ENCODE measurements at places on chromosomes 2 and 18.

GRCh38 chr18:25587545-25587944, 235.6 kb upstream of the ZNF521 start:
- DNase-seq: no peak

DNA sequence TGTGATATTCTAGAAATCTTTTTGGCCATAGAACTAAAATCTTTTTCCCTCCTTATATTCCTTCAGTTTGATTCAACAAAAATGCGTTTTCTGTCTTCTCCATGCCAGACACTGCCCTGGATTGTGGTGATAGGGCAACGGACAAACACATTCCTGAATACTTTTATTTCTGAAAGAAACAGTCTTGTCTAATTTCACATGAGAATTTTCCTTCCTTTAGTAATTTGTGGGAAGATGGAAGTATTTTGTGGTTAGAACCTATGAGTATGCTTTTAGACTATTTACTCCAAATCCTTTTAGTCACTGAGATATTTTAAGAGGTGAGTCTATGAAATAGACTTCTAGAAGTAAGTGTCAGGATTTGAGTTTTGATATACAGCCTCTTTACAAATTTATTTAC, 49.6 kb downstream of the COL5A2 start:
- no peak for DNase-seq

- DNase-seq: no peak
Measured at GRCh38 chr2:220334871-220335590, 707.6 kb downstream of the SLC4A3 start.

GRCh38 chr2:232236200-232236599, 142.4 kb upstream of the ALPP start:
- DNase-seq: no peak

- DNase-seq: no peak
Measured at GRCh38 chr18:55748227-55748738, 160.3 kb upstream of the TCF4 start.

- no peak for DNase-seq
Measured at GRCh38 chr18:56207989-56208388, 430.4 kb downstream of the TXNL1 start.

DNA sequence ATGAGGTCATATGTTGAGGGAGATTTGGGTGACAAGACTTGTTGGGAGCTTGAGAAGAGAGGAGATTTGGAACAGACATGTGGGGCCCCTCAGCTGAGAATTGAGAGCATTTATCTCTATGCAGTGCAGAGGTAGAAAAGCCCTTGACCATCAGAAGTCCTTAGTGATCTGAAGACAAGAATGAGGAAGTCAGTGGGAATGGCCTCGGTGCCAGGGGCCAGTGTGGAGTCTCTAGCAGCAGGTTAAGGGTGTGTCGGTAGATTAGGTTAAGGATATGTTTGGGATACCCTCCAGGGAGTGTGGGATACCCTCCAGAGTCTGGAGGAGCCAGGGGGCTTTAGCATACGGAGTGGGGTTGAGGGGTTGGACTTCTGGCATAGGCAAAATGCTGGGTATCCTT, 41.6 kb downstream of the FBXO48 start:
- no peak for DNase-seq

DNA sequence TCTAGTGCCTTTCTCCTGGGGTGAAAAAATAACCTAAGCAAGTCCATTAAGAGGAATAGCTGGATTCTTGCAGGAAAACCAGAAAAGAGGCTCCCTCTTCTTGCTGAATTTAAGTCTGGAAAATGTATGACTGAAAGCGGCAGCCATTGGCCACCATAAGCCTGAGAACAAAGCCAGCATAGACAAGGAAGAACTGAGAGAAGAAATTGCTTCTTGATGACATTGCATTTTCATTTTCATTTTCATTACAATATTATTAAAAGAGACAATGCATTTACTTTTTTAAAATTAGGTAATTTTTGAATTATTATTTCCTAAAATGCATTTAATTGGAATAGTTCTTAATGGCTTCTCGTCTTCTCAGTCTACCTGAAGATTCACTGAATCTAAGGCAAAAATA, 1157.5 kb upstream of the ZEB2 start:
- DNase-seq: no peak

GRCh38 chr2:6353669-6354068, 512.0 kb downstream of the CMPK2 start:
- DNase-seq: no peak

GRCh38 chr2:181005809-181006208, 25.4 kb downstream of the UBE2E3 start:
- DNase-seq: no peak

DNA sequence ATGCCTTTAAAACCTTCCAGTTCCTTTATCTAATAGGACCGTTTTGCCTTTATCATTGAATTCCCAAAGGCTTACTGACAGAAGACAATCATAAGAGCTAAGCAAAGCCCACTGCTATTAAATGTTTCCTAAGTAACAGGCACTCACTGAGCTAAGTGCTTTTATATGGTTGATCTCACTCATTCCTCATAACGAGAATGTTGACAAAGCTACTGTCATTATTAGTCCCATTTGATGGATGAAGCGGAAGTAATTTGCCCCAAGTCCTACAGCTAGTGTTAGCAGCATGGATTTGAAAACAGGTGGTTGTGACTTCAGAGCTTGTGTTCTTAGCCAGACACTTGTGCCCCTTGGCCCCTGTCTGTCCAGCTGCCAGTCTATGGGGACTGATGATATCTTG, 134.8 kb upstream of the SERPINE2 start:
- DNase-seq: no peak

DNA sequence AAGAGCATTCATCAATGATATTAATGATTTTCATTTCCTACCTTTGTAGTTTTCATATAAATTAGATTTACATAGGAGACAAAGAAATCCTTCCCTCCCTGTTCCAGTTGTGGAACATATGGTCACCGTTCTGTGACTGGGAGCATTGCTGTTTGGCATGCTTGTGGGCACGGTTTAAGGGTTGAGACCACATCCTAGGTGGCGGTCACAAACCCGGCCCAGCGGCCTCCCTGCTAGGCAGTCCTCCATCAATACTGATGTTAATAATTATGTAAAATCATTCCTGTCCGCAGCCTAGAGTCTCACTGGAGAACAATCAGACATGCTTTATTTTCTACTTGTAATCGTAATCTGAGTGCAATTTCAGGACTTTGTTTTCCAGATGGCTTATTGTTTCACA, 117.9 kb downstream of the AGAP1 start:
- DNase-seq: no peak

DNA sequence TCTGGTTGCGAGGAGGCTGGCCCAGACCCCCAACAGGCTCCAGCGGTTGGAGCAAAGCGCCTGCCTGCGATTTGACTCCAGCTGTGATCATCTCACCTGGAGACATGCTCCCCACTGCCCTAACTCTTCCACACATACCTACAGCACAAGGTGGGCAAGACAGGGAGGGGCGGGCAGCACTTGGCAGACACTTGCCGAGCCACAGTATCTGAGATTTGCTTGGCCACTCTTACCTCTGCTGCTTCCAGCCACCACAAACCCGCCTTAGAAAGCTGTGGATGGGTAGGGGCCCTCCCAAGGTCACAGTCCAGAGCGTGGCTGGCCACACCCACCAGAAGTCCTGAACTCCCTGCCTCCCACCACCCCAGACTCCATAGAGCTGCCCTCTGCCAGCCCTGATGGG, 8.2 kb downstream of the CYP26B1 start:
- no peak for DNase-seq

DNA sequence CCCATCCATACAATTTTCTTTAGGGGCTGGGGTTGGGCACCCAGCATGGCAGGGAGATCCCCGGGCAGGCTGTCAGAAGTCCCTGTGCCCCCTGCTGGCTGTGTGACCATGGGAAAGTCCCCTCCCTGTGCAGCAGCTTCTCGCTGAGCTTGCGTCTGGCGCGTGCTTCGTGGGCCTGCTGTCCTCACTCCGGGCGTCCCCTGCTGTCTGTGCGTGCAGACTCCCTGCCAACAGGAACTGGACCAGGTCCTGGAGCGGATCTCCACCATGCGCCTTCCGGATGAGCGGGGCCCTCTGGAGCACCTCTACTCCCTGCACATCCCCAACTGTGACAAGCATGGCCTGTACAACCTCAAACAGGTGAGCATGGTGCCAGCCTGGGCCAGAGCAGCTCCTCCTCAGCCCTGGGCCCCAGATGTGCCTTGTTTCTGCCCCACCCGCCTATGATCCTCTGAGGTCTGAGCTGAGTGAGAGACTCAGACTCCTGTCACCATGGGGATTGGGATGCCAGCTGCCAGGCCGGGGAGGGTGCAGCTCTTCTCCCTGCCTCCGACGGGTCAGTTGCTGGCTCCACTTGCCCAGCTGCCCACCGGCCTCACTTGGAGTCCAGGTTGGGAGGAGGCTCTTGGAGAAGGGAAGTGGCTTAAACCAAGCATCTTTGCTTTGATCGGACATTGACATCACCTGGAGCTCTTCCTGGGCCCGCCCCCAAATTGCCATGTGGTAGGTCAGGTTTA, 28.6 kb downstream of the IGFBP2 start:
- no peak for DNase-seq

GRCh38 chr2:238669581-238670080, 178.3 kb upstream of the TWIST2 start:
- DNase-seq: no peak

- no peak for DNase-seq
Measured at GRCh38 chr2:207238831-207239701, 73.3 kb upstream of the KLF7 start.

GRCh38 chr2:217947383-217948350, 55.1 kb downstream of the TNS1 start:
- no peak for DNase-seq

DNA sequence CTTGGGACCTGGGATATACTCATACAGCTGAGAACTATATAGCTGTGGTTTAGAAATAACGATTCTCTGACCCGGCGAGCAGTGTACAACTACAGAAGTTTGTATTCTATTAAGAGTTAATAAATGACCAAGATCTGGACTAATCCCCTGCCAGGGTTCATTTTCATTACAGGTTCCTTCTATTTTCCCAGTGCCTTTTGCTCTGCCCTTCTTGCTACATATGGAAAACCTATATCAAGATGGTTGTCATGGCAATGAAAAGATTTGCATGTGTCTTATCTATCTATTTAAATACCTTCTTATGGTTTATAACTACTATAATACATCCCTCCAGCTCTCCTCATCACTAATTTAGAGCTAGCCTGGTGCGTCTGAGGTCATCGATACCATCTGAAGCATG, 965.2 kb downstream of the BCL11A start:
- DNase-seq: no peak

GRCh38 chr2:217101972-217102371, 242.1 kb upstream of the TNP1 start:
- DNase-seq: no peak

GRCh38 chr2:7468955-7469354, 551.7 kb downstream of the RNF144A start:
- DNase-seq: no peak

DNA sequence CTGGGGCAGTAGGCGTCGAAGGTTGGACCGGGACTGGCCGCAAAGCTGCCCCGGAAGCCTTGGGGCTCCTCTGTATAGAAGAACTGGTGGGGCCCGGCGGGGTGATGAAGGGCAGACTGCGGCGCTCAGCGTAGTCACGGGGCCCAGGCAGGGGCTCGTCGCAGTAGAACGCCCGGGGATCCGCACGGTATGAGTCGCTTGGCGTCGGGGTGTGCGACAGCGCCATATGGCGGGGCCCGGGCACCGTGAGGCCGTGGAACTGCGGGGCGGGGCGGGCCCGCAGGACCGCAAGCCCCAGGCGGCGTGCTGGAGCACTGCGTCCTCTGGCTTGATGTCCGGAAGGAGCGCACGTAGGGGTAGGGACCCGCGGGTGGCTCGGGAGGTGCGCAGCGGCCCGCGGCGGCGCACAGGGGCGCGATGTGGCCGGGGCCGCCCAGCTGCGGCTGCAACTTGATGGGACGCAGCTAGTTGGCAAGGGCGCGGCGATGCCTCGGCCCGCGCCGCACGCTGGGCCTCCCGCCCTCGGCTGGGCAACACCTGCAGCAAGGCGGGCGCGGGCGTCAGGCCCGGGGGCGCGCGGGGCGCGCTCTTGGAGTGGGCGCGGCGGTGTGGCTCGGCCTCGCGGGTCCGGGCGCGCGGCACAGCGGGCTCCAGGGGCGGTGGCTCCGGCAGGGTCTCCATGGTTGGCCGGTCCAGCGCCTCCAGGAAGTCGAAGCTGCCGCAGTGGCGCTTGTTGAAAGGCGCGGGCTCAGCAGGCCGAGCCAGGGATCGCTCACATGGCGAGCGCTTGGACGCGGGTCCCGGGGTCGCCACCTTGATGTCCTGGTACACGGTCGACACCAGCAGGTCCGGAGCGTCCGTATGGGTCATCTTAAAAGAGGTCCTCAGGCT, 251.4 kb downstream of the ANKRD30B start:
- DNase-seq: no peak

- no peak for DNase-seq
Measured at GRCh38 chr2:49032126-49032525, 122.2 kb downstream of the FSHR start.

DNA sequence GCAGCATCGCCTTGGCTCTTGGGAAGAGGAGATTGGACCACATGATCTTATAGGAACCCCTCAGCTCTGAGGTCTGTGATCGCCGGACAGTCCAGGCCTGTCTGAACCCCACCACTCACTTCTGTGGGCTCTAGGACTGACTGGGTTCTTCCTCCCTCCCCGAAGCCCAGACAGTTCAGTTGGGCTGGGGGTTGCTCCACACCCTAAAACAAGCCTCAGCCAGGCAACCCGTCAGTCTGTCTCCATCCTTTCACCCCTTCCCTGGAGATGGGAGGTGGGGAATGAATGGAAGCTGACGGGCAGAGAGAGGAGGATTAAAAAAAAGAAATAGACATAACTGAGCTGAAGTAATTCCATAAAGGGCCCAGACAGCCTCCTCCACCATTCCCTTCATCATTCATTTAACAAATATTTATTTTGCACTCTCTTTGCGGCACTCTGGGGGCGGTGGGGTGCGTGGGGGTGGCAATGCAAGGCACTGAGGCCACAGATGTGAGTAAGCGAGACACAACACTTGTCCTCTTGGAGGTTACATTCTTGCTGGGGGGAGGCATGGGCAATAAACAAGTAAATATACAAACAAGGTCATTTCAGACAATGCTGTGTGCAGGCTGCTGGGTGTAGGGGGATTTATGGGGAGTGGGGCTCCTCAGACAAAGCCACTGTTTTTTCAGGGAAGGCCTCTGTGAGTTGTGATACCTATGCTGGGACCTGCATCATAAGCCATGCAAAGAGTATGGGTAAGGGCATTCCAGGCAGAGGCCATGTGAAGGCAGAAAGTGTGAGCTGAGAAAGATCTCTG, 12.9 kb downstream of the WNT10A start:
- DNase-seq: no peak

DNA sequence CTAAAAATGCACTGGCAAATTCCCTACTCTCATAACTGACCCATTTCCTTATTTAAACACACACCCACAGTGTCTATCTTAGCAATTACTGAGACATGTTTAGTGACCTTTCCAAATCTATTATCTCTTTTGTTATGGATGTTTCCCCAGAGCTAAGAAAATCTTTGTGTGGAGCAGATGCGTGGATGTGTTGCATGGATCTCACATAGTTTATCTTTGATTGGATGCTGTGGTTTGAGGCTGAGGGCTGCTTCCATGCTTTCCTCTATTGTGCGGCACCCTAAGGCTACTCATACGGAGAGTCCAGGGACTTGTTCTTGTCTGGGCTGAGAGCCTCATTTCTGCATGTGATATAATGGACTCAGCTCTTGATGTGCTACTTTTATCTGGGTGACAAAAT, 4.7 kb downstream of the ANKZF1 start:
- DNase-seq: no peak
